D341Med (cell line): ENCODE measurements at places on chromosomes 1 and 21.

DNA sequence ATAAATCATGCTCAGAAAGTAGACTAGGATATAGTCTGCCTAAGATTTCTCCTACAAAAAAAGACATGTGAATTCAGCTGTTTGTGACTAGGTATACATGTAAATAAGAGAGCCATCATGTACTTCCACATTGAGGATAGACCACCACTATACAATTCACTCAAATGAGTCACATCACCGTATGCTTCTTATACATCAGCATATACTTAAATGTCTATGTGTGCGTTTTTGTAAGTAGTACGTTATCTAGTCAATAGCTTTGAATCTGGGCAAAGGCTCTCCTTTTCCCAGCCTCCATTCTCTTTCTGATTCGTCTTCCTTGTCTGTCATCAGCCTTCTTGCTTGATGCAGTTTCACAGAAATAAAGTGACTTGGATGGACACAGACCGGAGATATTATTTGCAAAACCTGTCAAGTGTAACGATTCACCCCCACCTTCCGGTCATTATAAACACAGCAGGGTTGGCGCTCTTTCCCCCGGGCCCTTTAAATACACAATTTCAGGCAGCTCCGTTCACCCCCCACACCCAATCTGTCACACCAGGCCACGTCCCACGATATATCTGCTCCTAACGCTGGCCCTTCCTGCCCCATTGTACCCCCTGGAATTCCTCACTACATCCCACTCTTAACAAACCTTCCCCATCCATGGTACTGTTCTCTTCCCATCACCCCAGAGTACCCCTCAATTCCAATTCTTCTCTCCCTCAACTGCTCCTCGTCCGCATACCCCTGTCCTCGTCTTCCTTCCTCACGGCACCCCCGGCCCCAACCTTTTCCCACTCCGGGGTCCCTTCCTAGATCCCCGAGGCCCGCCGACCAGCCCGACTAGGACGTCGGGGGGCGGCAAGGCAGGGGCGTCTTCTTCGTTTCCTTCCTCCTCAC is 636 bp downstream of the VAMP4 start:
- peak; percentile 63 for DNase-seq

DNA sequence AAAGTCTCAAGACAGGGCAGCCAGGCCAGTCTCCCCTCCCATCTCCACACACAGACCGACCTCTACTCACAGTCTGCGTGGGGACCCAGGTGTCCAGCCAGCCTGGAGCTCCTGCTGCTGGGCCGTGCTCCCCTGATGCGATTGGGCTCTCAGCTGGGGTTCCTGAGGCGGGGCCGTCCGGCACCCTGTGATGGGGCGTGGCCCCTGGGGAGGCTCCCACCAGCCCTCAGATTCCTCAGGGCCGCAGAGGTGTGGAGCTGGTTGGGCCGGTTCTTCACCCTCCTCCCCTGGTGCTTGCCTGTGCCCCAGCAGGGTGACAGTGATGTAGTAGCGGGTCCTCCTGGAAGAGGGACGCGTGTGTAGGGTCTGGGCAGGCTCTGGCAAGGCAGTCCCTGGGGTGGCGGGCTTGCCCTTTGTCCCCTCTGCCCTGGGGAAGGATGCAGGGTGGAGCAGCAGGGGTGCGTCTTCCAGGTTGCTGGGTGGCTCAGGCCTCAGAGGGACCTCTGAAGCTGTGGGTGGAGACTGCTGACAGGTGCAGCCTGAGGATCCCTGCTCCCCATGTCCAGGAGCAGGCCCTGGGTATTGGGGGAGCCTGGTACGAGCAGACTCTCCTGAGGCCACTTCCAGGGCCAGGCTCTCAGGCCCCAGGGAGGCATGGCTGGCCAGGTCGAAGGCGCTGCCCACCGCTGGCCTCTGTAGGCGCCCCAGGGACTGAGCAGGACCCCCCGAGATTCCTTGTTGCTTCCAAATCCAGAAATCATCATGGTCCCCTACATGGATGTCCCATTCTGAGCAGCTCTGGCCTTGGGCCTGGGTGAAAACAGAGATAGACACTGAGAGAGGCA is at the start of gene CRYBG2:
CRYBG2 (minus strand) TSS at position 155 of the 845 bp plus-strand sequence. CDS start 7,473 bp downstream, outside the sequence.
- DNase-seq, result no peak

GRCh38 chr1:62237950-62238374 is 43.3 kb downstream of the L1TD1 start:
- no peak for DNase-seq

- no peak for DNase-seq
Observed at GRCh38 chr1:43121256-43121900, 50.7 kb downstream of the EBNA1BP2 start.

GRCh38 chr1:29599071-29599470 is 362.7 kb downstream of the PTPRU start:
- no peak for DNase-seq

DNA sequence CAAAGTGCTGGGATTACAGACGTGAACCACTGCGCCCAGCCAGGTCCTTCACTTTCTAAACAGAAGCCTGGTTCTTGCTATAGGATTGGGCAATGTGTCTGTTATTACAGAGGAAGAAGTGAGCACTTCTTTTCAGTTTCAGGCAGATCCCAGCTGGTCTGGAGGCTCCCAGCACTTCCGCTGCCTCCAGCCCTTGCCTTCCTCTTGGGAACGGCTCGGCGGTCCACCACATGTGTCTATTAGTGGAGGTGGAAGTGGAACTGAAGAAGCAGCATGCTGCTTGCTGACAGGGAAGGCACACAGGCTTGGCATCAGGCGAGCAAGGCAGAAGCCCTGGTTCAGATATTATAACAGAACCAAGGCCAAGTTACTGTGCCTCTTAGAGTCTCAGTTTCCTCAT is 17.0 kb downstream of the MKNK1 start:
- DNase-seq, result no peak

DNA sequence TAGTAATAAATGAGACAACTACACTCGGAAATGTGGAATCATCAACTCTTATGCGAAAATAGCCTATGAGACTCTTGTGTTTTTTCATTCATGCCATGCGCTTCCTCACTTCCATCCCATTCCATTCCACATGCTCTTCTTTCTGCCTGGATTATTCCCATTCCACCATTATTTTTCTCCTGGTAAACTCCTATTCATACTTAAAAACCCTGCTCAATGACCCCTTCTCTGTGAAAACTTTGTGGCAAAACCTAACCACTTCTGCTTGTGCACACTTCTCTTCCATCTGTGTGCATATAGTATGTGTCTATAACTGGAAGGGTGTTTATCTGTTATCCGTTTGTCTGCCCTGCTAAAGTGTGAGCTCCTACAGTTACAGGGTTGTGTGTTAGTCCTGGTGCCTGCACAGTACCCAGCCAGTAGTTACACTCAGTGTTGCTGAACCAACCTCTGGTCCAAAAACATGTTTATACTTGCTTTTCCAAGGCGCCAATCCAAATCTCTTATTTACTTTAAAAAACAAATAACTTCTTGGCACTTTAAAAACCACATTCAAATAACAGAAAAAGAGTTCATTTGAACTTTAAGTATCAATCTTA is 10.7 kb downstream of the EPHX1 start:
- no peak for DNase-seq

- no peak for DNase-seq
Observed at GRCh38 chr1:227903614-227904501, 43.9 kb downstream of the WNT9A start.

DNA sequence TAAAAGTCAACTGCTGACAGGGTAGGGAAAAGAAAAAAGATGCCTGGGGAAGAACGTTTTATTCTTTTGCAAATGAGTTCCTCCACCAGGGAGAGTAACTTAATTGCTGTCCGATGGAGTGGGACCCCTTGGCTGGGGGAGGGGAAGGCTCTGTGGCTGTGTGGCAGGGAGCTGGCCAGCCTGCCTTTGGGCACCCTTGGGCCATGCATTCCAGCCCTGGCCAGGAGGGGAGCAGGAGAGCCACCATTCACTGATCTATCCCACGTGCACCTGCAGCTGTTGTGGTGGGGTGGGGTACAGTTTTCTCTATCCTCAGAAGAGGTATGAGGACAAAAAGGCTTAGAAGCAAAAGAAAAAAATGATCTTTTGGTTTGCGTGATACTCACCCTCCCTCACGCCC is 116.9 kb downstream of the KCNK1 start:
- DNase-seq, result no peak

GRCh38 chr1:61490924-61491323 is 234.0 kb downstream of the TM2D1 start:
- no peak for DNase-seq

DNA sequence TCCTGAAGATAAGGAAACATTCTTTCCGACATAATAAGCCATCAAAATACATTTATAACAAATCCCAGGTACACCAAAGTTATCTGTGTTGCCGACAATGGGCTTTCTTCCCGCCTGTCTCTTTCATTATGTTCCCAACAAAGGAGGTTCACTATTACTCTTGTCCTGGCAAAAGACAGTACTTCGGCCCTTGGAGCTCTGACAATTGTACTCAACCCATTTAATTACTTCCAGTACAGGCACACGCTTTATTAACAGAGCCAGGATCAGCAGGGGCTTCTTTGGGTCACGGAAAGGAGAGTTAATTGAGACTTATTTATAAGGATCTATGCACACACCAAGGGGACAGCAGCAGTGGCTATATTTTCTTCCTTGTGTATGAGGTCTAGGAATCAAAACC is 46.6 kb upstream of the DUSP10 start:
- DNase-seq, result no peak
